Esophagus squamous epithelium (tissue), 5 donors: ENCODE measurements at places on chromosomes 2 and 18.

DNA sequence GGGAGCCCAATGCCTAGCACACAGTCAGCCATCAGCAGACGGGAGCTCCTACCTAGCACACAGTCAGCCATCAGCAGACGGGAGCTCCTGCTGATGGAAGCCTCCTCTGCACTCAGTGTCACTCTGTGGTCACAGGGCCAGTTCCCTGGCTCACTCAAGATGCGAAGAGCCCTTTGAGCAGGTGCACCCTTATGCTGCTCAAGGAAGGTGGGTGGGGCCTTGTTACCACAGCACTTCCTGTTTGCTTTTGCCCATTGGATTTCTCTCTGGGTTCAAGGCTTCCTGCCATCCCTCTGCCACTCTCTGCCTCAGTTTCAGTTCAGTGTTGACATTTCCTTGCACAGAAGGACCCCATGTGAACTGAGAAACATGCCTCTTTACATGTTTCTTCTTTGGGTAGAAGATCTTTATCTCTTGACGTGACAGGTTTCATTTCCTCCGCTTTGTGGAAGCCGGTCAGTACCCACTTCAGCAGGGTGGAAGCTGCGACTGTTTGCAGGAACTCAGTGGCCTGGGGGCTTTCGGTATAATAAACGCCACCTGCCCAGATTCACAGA is 11.6 kb downstream of the TRIB2 start:
- DNase-seq, result no peak

- no peak for DNase-seq
Observed at GRCh38 chr18:3998698-3999333, 456.3 kb downstream of the DLGAP1 start.

GRCh38 chr2:61179701-61180639 is 18.0 kb downstream of the C2orf74 start:
- DNase-seq, result no peak

DNA sequence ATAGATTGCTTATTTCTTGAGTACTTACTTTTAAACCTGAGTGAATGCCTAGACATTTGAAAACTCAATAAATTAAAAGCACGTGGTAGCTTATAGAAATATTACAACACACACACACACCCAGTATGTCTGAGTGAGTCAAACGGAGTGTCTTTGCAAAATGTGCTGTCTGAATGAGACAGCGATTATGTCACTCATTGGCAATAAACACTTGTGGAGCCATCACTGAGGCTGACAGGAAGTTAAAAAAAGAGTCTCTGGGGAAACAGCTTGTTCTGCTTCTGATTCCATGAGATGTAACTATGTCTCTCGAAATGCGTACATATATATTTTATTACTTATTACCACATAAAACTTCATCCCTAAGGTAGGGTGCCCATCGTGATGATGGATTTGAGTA is 22.3 kb upstream of the VPS4B start:
- DNase-seq, result no peak

- no peak for DNase-seq
Observed at GRCh38 chr2:69149631-69150215, 136.7 kb downstream of the ANTXR1 start.

GRCh38 chr18:44079606-44080005 is 601.1 kb upstream of the SETBP1 start:
- no peak for DNase-seq

GRCh38 chr2:154568413-154568812 is 130.1 kb upstream of the KCNJ3 start:
- no peak for DNase-seq

DNA sequence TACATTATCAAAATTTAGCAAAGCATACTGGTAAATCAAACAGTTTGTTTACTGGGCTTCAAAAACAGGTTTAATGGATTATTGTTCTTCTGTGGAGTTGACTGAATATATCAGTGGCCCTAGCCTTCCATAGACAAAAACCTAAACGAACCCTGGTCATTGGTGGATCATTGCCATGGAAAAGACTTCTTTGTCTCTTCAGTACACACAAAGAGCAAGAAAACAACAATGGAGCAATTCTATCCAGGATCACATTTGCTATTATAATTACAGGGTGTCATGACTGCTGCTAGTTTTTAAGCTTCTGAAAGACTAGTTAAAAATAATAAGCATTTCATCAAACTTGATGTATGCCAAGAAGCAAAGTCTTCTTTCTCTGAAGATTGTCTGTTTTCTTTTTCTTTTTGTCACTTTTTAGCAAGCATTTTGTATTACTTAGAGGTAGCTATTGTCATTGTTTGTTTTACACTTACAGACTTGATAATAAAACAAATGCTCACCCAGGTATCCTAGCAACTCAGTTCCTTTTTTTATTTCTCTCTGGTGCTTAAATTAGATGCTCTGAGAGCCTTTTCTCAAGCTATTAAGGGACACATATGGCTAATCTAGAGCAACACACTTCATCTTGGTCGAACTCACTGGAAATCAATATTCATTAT is 1228.7 kb upstream of the DDX18 start:
- DNase-seq, result no peak

- no peak for DNase-seq
Observed at GRCh38 chr2:8661736-8662135, 20.1 kb upstream of the ID2 start.

DNA sequence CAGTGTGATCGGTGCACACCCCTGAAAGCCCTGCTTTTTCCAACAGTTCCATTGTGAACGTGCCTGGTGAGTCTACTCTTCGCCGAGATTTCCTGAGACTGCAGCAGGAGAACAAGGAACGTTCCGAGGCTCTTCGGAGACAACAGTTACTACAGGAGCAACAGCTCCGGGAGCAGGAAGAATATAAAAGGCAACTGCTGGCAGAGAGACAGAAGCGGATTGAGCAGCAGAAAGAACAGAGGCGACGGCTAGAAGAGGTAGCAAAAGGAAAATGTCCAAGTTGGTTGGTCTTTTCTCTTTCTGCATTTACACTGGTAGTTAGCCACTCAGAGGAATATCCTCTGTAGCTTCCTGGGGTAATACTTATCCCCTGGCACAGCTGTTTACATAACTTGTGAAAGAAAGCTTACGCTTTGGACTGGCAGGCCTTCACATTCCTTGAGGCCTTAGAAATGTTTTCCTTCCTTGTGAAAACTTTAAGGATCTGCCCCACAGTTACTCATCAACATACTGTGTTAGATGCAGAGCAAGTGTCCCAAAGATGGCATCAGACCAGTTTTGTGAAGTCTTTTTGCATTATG is 146.6 kb downstream of the MAP4K4 start:
- no peak for DNase-seq

DNA sequence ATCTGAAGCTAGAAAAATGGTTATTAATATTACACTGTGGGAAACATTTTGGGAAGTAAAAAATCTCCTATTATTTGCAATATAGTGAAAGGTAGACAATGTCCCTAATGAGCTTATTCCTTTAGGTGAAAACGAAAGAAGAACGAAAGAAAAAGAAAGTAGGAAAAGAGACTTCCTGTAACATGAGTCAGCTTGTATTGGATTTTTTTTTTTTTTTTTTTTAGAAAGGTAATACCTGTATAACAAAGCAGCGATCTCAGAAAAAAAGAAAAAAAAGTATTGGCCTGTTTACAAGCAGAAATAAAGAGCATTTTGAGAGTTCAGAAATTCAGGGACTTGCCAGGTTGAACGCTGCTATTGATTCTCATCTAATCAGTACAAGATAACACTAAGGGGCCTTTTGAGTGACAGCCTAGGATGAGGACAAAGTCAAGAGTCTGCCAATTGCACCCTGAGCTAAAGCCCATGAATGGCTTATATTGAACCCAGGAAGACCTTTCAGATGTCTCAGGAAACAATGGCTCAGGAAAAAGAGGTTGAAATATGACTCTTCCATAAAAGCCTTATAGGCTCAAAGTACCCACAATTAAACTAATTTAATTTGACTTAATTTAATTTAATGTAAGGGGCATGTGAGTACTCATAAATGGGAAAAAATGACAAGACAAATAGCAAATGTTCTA is 615.6 kb upstream of the CDH2 start:
- no peak for DNase-seq

- no peak for DNase-seq
Observed at GRCh38 chr2:69054431-69054830, 41.5 kb downstream of the ANTXR1 start.

DNA sequence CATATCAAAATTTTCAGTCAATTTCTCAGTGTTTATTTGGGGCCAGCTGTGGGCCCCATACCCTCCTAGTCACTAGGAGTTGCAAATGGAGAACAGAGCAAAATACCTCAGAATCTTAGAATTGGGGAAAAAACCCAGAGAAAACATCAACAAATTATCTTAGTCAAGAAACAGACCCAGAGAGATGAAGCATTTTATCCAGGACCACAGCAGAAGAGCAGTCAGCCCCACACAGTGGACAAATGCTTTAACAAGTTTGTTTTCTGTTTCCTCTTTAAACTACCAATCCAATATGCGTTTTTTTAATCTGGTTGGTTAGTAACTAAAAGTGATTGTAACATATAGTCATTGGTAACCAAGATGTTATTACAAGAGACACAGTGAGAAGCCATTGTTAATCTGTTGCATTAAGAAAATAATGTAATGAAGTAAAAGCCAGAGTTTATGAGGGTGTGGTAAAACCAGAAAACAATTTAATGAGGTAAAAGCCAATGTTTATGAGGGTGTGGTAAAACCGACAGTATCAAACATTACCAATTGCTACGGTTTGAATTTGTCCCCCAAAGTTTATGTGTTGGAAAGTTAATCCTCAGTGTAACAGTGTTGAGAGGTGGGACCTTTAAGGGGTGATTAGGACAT is 60.7 kb upstream of the COX7A2L start:
- DNase-seq, result no peak

- no peak for DNase-seq
Observed at GRCh38 chr2:16755442-16755841, 89.8 kb upstream of the CYRIA start.

DNA sequence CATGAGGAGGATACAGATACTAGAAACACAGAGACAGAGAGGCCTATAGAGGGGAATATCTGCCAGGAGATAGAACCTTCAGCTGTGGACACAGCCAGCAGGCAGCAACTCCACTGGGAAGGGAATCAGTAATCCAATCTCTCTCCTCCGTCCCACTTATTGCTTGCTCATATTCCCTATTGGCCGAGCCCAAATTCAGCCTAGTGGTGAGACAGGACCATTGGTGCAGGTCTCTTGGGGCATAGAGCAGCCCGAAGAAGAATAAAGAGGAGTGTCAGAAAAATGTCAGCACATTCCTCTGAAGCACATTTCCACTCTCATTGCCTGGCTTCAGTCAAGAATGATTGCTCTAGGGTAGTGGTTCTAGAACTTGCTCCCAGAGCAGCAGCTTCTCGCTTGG is 1091.5 kb upstream of the GYPC start:
- no peak for DNase-seq

GRCh38 chr18:9364242-9364641 is 29.7 kb downstream of the TWSG1 start:
- DNase-seq, result no peak

DNA sequence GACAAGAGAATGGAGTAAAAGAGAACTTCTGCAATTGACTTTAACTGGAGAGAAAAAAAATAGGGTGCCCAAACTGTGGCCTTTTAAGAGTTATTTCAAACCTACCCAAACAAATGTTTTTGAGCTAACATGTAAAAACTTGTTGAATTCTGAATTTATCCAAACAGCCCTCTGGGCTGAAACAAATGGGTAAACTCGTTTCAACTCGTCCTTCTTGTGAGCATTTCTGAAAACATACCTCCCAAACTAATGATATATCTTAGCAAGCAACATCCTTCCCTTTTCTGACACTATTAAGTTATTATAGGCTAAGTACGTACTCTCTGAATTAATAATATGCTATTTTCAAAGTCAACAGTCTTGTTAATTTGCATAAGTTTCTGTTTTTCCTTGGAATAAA is 793.0 kb upstream of the ACVR2A start:
- no peak for DNase-seq

- no peak for DNase-seq
Observed at GRCh38 chr2:110124939-110125691, 9.5 kb upstream of the MALL start.

DNA sequence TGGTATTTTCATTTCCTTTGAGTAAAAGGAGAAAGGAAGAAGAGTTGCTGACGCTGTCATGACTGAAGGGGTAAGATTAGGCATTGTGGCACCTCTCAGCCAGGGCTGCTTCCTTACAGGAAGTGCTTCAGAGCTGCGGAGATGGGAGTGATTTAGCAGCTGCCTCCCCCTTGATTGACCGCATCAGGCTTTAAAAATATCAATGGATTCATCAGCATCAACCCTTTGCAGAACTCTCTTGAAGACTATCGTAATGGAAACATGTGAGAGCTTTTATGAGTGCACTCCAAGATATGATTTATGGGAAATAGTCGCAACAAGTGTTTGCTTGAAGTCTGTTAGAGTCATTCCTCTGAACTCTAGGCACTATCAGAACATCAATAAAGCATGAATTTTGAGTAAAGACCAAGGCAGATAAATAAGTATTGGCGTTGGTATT is 141.1 kb downstream of the CSRNP3 start:
- no peak for DNase-seq

DNA sequence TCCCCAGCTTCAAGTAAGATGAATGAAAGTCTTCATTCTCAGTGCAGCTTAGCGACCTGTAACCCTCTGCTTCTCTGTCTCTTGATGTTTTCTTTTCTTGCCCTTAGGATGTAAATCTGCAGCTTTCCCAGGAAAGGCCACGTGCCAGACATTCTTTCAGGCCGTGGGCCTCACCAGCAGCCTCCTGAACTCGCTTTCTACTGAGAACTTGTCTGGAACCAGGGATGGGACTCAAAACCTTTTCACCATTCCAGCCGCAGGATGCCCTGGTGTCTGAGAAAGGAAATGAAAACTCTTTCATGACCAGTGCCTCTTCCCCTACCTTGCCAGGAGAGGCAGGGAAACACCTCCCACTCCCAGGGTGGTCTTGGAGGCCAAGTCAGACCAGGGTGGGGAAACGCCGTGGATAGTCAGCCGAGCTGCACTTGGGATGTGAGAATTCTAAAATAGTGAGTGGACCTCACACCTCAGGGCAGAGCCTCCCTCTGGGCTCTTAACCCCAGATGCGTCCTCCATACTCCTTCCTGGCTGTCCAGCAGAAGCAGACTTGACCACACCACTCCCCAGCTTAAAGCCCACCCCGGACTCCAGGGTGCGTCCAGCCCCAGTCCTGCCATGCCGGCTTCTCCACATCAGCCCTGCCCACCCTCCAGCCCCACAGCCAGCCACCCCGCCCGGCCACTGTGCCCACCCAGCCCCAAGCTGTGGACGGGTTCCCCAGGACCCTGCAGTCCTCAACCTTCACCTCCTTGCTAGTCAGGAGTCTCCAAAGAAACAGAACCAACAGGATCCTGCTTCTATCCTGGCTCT is 115.5 kb downstream of the TWIST2 start:
- no peak for DNase-seq

DNA sequence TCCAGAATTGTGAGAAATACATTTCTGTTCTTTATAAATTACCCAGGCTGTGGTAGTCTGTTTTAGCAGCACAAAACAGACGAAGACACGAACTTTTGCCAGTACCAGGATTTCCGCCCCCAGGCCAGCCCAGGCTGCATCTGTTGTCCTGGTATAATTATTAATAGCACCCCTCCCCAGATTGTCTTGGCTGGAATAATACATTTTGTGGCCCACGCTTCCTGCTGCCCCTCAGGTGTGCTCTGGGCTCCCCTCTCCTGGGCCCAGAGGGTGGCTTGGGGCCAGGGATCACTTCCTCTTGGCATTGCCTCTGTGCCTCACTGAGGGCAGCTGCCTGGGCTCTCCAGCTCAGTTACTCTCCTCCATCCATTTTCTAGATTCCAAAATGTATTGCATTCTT is 102.1 kb upstream of the HS6ST1 start:
- DNase-seq, result no peak

GRCh38 chr18:13900633-13901032 is 14.7 kb downstream of the MC2R start:
- DNase-seq, result no peak

- DNase-seq, result no peak
Observed at GRCh38 chr18:3608488-3608887, 158.5 kb downstream of the TGIF1 start.
